ENCODE measurements at places on chromosomes 11 and 22. TPM values are rescaled to one million over a fixed set of nuclear protein-coding genes. Genes with fewer than 3 reads are reported as not detected.

KCNK7 gene
- under 0.01 TPM for total RNA-seq

CD3D gene
- total RNA-seq = not detected

PLEKHA7 gene
- total RNA-seq = under 0.01 TPM

OR51B5 gene
- total RNA-seq = 0.17 TPM

RIC3 gene
- not detected for total RNA-seq

SPTBN2 gene
- 0.51 TPM for total RNA-seq

CBX7 gene
- total RNA-seq = 14.7 TPM

STIM1 gene
- total RNA-seq = 44.6 TPM

APOL1 gene
- 44.2 TPM for total RNA-seq

OR6T1 gene
- not detected for total RNA-seq

P4HA3 gene
- total RNA-seq = 4.1 TPM

MPZL2 gene
- total RNA-seq = not detected

MUC5AC gene
- not detected for total RNA-seq

OR10S1 gene
- not detected for total RNA-seq

XKR3 gene
- total RNA-seq = not detected

HEPN1 gene
- total RNA-seq = not detected

EFCAB6 gene
- total RNA-seq = 1.5 TPM

MPPED1 gene
- total RNA-seq = not detected

PRSS23 gene
- 194 TPM for total RNA-seq

PVALB gene
- not detected for total RNA-seq

OAF gene
- total RNA-seq = 16.7 TPM

C22orf31 gene
- 0.17 TPM for total RNA-seq

AMOTL1 gene
- total RNA-seq = 63.7 TPM

CREB3L1 gene
- 28.4 TPM for total RNA-seq

RIMBP3C gene
- total RNA-seq = 0.50 TPM

NLRP14 gene
- 0.17 TPM for total RNA-seq

SLC37A2 gene
- total RNA-seq = 0.26 TPM

ZMAT5 gene
- total RNA-seq = 18.7 TPM

OR56A1 gene
- total RNA-seq = not detected

MCHR1 gene
- total RNA-seq = 0.99 TPM

TMEM191B gene
- total RNA-seq = 4.1 TPM

OR52A1 gene
- total RNA-seq = not detected

PRMT3 gene
- total RNA-seq = 12.8 TPM

HORMAD2 gene
- total RNA-seq = not detected

SLC7A4 gene
- total RNA-seq = 0.26 TPM

INCENP gene
- total RNA-seq = 6.4 TPM
